ENCODE measurements at places on chromosomes 11 and 22.

- DNase-seq: no peak
These were observed 3.0 kb downstream of the INPPL1 start for GRCh38 chr11:72227316-72228228.

DNA sequence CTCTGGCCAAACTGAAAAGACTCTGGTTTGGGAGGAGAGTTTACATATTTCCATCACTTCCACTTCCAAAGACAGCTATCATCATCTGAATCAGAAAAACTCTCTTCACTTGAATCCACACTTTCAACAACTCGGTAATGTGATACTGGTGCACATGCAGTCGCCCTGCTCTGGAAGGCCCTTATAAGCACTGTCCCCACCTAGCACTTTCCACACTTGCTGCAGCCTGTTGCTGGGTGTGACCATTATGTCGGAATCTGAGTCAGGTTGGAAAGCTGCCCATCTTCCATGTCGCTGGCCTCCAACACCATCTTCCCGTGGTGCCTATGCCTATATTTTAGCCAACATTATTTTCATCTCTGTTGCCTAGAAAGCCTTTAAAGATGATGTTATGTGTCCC lies 1.1 kb upstream of the OR10A5 start:
- no peak for DNase-seq

DNA sequence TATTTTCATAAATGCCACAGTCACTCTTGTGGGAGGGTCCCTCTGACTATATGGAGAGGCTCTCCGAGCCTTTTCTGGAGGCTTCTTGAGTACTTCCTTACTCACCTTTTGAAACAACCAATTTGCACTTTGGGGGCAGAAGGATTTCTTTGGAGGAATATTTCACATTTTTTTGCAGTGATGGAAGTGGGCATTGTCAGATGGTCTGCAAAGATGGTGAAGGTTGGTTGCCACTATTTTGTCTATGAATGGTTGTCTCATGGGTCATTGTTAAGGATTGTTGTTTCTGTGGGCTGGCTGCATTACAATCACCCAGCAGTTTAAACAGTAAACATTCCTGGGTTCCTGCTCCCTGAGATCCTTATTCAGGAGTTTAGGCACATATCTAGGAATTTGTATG lies 388.2 kb downstream of the TMEM135 start:
- no peak for DNase-seq

DNA sequence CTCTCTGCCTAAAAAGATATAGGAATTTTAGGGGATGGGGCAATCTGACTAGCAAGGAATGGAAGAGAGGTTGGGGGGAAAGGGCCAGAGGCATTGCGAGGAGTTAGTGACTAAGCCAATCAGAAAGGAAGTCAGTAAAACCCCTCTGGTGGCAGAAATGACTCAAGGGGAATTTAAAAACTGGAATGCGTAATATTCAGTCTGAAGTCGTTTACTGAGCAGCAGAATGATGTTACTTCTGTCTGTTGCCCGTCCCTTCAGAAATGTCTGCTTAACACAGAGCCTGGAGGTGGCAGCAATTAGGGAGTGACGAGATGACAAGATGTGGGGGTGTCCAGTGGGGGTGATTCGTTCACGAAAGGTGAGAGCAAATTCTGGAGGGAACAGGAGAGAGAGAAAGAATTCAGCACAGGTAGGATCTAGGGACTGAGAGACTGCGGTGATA lies 107.7 kb upstream of the CLMP start:
- DNase-seq: no peak

DNA sequence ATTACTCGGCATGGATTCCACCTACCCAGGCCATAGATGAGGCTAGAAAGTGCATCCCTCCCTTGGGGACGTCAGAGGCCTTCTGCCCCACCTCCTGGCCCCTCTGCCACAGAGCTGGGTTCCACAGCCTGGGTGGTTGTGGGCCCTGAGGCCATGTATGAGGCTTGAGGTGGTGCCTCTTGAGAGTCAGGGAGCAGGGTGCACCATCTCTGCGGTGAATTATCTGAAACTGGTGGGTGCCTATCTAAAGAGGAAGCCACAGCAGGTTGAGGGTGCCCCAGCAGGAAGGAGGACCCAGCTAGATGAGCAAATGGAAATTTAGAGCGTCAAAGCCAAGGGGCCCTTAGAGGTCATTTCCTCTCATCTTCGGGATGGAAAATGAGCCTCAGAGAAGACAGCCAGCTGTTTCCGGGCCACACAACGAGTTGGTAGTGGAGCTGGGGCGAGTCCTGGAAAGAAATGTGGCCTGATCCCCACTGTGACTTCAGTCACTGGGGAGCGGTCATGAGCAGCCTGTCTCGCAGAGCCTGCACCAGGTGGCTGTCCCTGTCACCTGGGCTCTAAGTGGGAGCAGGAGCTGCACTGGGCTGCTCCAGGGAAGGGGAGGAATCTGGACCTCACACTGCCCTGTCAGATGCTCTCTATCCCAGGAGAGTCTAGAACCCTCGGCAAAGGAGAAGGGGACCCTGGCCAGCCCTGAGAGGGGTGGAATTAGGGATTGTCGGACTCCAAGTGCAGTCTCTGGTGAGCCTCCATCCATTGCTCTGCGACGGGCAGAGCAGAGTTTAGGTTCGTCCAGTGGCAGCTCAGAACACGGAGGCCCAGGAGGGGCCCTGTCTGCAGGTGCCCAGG lies 7.3 kb downstream of the ADORA2A start:
- peak; percentile 87 for DNase-seq

DNA sequence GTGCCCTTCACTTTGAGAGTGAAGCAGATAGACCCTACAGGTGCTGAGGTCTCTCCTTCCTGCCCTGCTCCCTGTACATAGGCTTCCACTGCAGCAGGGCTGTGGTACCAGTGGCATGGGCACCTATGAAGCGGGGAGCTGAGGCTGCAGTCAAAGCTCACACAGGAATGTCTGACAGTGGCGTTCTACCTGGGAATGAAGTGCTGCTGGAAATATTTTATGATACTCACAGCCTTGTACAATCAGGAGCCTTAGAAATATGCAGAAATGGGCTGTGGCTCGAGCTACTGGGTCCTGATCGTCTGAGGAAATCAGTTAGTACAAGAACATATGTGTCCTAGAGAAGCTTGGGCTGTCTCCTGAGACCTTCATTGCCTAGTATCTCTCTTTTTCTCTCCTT lies 24.8 kb downstream of the MRPL16 start:
- no peak for DNase-seq

DNA sequence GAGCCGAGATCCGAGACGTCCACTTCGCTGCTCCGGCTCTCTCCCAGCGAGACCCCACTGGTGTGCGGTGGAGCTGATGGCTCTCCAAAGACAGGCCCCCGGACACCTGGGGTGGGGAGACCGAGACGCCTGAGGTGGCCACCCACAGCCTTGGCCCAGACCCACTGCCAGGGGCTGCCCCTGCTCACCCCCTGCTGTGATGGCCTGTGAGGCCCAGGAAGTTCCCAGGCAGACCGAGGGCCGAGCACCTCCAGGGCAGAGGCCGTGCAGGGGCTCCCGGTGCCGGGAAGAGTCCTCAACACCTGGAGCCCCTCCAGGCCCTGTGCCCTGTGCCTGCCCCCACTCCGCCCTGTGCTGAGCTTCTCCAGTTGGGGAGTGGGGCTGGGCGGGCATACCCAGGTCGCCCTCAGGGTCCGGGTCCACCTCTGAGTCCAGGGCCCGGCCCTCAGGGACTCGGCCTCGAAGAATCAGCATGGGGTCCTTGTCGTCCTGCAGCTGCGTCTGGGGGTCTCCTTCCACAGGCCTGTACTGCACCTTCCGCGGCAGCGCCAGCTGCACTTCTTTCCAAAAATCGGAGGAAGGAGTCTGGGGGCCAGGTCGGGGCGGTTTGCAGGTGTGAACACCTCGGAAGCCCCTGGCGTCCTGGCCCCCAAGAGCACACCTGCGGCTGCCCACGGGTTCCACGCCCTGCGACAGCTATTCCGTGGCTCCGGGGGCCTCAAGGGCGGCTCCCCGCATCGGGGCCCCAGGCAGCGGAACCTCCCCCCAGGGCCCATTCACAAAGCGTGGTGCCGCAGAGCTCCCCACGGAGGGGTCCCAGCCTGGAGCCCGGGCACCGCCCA lies 8.6 kb downstream of the SIGIRR start:
- DNase-seq: no peak

- no peak for DNase-seq
These were observed 85.2 kb upstream of the GRAMD1B start for GRCh38 chr11:123344790-123345357.

DNA sequence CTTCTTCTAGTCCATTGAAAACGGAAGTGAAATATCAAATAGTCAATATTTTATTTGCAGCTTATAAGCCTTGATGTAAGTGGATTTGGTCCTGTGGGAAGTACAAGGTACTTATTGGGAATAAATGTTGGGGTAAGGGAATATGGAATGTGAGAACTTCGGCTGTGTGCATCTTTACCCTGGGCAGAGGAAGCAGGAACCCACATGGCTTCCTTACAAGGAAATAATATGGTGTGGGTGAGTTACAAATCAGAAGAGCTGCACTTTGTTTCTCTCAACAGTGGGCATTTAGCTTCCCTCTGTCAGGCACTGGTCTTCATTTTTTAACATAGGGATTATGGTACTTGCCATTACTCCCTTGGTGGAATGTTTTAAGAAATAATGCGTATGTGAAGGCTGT lies 77.9 kb downstream of the SCN3B start:
- DNase-seq: no peak

DNA sequence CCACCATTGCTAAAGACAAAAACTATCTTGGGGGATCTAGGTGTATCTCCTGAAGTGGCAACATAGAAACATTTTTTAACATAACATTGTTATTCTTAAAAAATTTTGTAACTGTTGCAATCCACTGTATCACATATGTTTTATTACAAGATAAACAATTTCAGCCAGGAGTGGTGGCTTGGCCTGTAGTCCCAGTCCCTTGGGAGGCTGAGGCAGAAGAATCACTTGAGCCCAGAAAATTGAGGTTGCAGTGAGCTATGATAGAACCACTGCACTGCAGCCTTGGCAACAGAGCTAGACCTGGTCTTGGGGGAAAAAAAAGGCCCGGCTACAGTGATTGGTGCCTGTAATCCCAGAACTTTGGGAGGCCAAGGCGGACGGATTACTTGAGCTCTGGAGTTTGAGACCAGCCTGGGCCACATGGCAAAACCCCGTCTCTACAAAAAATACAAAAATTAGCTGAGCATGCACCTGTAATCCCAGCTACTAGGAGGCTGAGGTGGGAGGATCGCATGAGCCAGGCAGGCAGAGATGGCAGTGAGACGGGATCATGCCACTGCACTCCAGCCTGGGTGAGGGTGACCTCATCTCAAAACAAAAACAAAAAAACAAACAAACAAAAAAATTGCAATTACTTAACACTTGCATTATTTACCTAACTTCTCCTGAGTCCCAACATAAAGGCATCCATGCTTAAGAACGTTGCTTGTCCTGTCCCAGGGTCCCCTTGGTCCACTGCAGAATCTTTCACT lies 1.5 kb upstream of the DEPDC5 start:
- no peak for DNase-seq

- no peak for DNase-seq
These were observed 29.9 kb downstream of the TRPC6 start for GRCh38 chr11:101553891-101554292.
